Natural killer cell (primary cell): ENCODE measurements at places on chromosomes 5 and 9. TPM values are rescaled to one million over a fixed set of nuclear protein-coding genes. Genes with fewer than 3 reads are reported as not detected.

DNA sequence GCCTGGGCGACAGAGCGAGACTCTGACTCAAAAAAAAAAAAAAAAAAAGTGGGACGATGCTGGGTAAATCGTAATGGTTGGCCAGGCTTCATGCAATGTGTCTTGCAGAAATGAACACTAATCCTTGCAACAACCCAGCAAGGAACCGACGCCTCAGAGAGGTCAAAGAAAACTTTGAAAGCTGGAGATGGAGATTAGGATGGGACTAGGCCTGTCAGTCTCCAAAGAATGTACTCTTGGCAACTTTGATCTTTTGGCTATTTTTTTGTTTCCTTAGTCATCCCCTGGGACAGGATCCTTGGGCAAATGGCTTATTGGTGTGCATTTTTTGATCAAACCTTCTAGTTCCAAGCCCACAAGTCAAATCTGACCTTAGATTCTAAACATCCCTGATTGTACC is 10.6 kb upstream of the PWWP2A start:
- no peaks in the 10 kb centered on the region for H3K4me1 ChIP-seq
- H3K36me3 ChIP-seq: no peaks in the 10 kb centered on the region
- H3K4me3 ChIP-seq: no peak overlapping the region

DNA sequence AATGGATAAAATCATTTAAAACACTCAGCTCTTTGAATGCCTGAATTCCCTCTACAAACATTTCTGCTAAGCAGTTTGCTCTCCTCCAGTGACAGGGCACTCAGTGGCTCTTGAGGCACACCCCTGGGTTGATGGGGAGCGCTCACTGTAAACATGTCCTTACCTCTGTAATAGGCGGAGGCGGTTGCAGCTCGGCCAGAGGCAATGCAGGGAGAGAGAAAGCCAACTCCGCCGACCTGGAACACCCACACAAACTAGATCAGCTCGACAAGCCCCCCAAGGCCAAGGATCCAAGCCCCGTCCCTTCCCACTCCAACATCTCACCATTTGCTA is 329 bp downstream of the CDC23 start:
- peaks cover 8% of the 10 kb centered on the region for H3K36me3 ChIP-seq
- peak overlapping the region; percentile 90 for H3K4me3 ChIP-seq
- DNase-seq: peak; percentile 45
- H3K27me3 ChIP-seq: no peaks in the 10 kb centered on the region

GRCh38 chr5:61159836-61160235 is 2.4 kb downstream of the SMIM15 start:
- no peaks in the 10 kb centered on the region for H3K27me3 ChIP-seq
- peaks cover 6% of the 10 kb centered on the region for H3K4me1 ChIP-seq
- no peak for DNase-seq

GRCh38 chr5:14217587-14217986 is 74.4 kb downstream of the TRIO start:
- H3K27ac ChIP-seq: no peak overlapping the region
- H3K27me3 ChIP-seq: no peaks in the 10 kb centered on the region
- H3K4me3 ChIP-seq: no peak overlapping the region
- no peak for DNase-seq
- peaks cover 24% of the 10 kb centered on the region for H3K4me1 ChIP-seq
- no peaks in the 10 kb centered on the region for H3K36me3 ChIP-seq

- no peaks in the 10 kb centered on the region for H3K36me3 ChIP-seq
- no peak overlapping the region for H3K27ac ChIP-seq
- DNase-seq: no peak
- H3K4me3 ChIP-seq: no peak overlapping the region
These were observed 43.8 kb downstream of the TRIP13 start for GRCh38 chr5:936149-937144.

- H3K4me3 ChIP-seq: no peak overlapping the region
- DNase-seq: no peak
- no peaks in the 10 kb centered on the region for H3K4me1 ChIP-seq
- no peaks in the 10 kb centered on the region for H3K27me3 ChIP-seq
- H3K36me3 ChIP-seq: no peaks in the 10 kb centered on the region
These were observed 46.4 kb upstream of the LRRC14B start for GRCh38 chr5:144941-145340.

DNA sequence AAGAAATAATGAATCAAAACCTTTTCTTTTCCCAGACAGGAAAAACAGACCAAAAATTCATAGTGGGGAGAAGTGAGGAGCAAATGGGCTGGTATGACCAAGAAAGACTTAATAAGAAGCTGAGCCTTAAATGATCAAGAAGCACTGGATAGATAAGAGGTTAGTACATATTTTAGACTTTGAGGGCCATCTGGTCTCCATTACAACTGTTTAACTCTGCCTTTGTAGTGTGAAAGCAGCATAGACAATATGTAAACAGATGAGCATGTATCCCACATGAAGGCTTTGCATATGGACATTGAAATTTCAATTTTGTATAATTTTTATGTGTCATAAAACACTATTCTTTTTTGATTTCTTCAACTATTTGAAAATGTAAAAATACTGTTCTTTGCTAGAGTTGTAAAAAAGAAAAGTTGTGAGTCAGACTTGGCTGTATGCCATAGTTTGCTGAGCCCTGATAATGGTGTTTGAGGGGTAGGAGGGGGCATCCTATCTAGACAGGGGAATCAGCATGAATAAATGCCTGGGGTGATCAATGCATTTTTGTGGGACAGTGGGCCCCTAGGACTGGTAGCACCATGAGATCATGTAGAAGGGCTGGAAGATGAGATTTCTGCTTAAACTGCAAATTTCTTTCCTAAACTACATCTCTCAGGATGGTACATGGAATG is 91.8 kb upstream of the GPR151 start:
- H3K27me3 ChIP-seq: no peaks in the 10 kb centered on the region
- peaks cover 3% of the 10 kb centered on the region for H3K36me3 ChIP-seq
- no peak overlapping the region for H3K4me3 ChIP-seq
- no peak overlapping the region for H3K27ac ChIP-seq

DNA sequence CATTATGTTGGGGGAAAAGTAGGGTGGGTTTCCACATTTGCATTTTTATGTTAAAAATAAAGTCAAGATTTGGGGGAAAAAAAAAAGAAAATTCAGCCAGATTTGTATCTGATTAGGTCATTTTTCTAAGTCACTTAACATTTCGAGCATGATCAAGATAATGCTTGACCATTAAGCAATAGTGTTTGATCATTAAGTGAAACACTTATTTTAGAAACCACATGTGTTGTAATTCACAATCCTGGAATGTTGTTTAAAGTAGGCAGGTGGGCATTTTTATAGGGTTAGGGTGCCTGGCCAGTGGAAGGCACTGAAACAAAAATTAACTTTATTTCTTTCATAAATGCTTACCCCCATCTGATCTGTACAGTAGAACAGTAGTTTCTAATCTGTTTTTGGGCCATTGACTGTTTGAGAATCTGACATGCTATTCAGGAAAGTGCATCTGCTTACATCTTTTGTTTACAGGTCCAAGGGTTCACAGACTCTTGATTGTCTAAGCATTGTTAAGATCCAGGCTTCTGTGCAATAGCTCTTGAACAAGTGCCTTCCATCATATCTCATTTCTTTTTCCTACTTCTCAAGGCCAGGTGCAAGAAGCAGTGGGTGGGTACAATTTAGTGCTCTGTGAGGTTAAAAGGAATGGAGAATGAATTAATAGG is 9.1 kb downstream of the ZCCHC9 start:
- peaks cover 39% of the 10 kb centered on the region for H3K36me3 ChIP-seq
- H3K4me1 ChIP-seq: no peaks in the 10 kb centered on the region
- no peak for DNase-seq
- H3K27me3 ChIP-seq: no peaks in the 10 kb centered on the region

GRCh38 chr9:117691367-117691766 is 12.8 kb upstream of the TLR4 start:
- no peak overlapping the region for H3K27ac ChIP-seq
- H3K27me3 ChIP-seq: no peaks in the 10 kb centered on the region
- H3K4me3 ChIP-seq: no peak overlapping the region
- DNase-seq: no peak

DNA sequence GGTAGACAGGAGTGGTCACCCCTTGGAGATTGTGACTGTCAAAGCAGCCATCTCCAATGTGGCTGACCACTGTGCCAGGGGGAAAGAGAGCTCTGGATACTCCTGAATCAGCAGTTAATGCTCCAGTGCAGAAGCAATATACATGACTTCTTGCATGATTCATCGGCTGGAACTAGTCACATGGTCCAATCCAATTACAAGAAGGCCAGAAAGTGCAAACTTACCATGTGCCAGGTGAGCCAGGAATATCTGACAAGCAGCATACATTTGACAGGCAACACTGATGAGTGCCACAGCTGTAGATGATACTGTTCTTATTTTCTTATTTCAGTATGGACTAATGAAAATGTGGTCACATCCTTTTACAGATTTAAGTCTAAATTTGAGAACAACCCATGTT is 440.0 kb upstream of the MPDZ start:
- no peak overlapping the region for H3K27ac ChIP-seq
- no peaks in the 10 kb centered on the region for H3K27me3 ChIP-seq
- no peaks in the 10 kb centered on the region for H3K4me1 ChIP-seq

DNA sequence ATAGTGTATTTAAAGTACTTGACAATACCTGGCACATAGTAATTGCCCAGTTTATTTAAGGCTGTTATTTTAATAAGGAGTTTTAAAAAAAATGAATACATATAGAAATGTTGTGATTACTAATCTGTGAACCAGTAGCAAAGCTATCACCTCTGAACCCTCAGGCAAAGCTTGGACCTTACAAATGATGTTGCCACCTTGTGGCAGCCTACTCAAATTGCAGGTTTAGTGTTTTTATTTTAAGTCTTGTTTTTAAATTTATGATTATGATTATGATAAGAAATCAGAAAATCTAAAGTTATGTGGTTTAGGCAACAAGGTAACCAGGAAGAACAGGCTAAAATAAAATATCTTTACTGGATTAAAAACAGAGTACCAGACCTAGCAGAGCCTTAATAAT is 35.8 kb downstream of the PPARGC1B start:
- no peak overlapping the region for H3K4me3 ChIP-seq
- no peak overlapping the region for H3K27ac ChIP-seq
- no peaks in the 10 kb centered on the region for H3K4me1 ChIP-seq
- no peaks in the 10 kb centered on the region for H3K27me3 ChIP-seq
- peak; percentile 10 for DNase-seq

DNA sequence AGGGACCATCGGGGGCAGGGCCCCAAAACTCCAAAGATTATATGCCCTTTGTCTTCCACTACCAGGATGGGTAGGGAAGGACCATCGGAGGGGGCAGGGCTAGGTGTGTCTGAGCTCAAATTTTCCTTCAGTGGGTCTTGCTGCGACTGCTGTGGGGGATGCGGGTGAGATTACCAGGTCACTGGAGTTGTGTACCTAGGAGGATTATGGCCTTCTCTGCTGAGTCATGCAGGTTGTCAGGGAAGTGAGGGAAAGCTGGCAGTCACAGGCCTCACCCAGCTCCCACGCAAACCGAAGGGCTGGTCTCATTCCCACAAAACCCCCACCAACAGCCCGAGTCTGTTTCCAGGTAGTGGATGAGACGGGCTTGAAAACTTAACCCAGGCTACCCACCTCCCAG is 489.4 kb downstream of the ZNF608 start:
- DNase-seq: no peak
- H3K4me1 ChIP-seq: no peaks in the 10 kb centered on the region
- no peaks in the 10 kb centered on the region for H3K27me3 ChIP-seq
- H3K27ac ChIP-seq: no peak overlapping the region
- H3K4me3 ChIP-seq: no peak overlapping the region
- no peaks in the 10 kb centered on the region for H3K36me3 ChIP-seq

Gene IL3
- total RNA-seq: not detected

Gene C5orf58
- not detected for total RNA-seq

Gene ERP44
- total RNA-seq: 15.1 TPM

Gene TLX3
- not detected for total RNA-seq

Gene PCDHB2
- not detected for total RNA-seq

Gene PNPLA7
- 4.3 TPM for total RNA-seq
